Ecto neural progenitor cell (in vitro differentiated cells): ENCODE measurements at places on chromosomes 5 and 9.
A peak's percentile ranks its signal among the peaks of the same experiment; 100 is the strongest.

- DNase-seq = peak; percentile 70
Measured at GRCh38 chr5:67268231-67269021, 71.8 kb upstream of the CD180 start.

GRCh38 chr9:19180991-19181390, 49.5 kb upstream of the DENND4C start:
- DNase-seq = no peak

GRCh38 chr9:93827545-93828330, 127.4 kb downstream of the BARX1 start:
- peak; percentile 87 for DNase-seq

GRCh38 chr5:75389430-75389829, 52.4 kb downstream of the HMGCR start:
- no peak for DNase-seq

DNA sequence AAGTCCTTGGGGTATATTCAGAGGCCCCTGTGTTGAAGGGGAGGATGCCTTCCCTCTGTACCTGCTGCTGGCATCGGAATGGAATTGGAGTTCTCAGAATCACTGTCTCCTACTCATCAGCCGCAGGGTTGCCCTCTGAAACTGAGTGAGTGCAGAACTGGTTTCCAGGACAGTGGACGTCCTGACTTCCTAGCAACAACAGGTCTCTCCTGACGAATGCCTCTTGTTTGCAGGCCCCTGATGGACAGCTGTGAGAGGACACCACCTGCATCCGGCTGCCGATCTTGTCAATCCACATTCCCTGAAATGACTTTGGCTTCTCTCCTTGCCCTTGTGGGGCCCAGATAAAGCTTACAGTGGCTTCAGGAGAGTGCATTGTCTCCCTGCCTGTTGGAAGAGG, 274.5 kb downstream of the NSG2 start:
- DNase-seq = no peak

- no peak for DNase-seq
Measured at GRCh38 chr9:129432297-129433154, 188.4 kb downstream of the C9orf50 start.

- no peak for DNase-seq
Measured at GRCh38 chr9:117234103-117234502, 180.8 kb downstream of the ASTN2 start.

DNA sequence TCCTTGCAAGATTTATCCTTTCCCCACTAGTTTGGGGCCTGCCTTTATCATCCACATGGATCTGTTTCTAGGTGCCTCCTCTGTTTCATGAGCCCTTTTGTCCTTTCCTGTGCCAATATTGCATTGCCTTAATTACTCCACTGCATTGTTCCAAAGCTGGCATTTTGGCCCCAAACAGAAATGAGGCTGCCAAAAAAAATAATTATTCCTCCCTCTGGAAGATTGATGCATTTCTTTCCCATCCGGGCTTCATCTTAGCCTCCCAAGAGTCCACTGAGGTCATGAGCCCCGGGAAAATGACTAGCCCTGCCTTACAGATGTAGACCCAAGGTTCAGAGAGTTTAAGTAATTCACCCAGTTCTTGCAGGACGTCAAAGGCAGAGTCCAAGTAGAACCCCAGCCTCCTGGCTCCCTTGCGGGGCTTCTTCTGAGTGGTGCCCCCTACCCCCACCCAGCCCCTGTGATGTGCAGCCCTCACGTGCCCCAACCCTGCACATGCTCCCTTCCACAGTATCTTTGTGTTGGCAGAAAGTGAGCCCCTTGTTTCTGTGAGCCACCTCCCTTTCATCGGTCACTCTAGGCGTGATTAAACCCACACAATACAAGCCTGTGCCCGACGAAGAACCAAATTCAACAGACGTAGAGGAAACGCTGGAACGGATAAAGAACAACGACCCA, 62.1 kb downstream of the TMOD1 start:
- DNase-seq = no peak

DNA sequence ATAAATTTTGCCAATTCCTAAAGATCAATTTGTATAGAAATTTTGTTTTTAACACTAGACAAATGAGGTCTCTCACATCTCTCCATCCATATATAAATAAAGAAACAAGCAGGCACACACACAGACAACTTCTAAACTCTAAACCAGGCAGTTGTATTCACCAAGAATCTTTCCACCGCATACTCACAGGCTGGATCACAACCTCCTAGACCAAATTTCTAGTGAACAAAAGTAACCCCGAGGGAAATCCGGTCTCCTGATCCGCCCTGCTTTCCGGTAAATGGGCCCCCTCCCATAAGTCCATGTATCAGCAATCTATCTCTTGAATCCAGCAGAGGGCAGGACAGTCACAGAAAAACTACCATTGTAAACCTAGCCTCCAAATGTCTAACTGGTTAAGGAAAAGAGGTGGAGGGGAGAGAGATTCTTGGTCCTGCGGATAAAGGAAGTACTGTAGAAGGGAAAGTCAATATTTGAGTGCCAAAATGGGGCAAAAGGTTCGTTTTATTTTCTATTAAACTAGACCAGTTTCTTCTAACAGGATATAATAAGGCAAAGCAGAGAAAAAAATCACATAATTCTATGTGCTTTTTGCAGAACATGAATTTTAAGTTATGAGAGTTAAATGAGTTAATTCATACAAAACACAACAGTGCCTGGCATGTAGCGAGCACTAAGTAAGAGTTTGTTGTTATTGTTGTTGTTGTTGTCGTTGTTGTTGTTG, 4.8 kb upstream of the SMU1 start:
- peak; percentile 61 for DNase-seq

DNA sequence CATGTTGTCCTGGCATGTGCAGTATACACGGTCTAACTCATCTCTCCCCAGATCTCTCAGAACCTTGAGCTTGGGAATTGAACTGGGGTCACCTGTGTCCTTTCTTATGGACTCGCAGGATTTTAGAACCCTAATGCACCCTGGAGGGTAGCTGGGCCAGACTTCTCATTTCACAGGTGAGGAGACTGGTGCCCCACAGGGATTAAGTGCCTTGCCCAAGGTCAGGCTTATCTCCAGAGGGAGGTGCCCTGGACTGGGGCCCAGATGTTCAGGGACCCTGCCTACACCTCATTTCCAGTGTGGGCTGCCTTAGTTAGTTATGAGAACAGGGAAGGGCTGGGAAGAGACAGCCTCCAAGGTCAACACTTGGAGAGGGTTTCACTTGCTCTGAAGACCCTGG, 4.0 kb upstream of the NUP214 start:
- no peak for DNase-seq

DNA sequence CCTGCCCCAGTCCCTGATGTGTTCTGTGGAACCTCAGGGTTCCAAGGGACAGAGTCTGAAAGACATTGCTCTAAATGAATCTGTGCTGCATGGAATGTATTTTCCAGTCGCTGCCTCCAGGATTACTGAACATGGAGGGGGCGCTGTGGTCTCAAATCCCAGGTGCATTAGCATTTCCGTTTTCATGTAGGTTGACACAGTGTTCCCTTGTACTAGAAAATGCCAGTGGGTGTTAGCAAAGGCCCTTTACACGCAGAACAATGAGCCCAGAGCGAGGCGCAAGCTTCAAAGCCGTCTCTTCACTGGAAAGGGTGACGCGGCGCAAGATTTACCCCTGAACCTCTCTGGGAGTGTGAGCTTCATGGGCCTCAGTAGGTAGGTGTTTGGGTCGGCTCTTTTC, 308.3 kb downstream of the SLIT3 start:
- DNase-seq = no peak

- DNase-seq = peak; percentile 83
Measured at GRCh38 chr9:35689542-35690293, at the start of gene TPM2. TPM2 (minus strand) TSS chr9:35689925; CDS start chr9:35689817, 108 bp downstream.

- DNase-seq = no peak
Measured at GRCh38 chr9:21144603-21145002, 3.0 kb upstream of the IFNW1 start.

- DNase-seq = no peak
Measured at GRCh38 chr9:37528652-37529471, 43.1 kb downstream of the POLR1E start.

GRCh38 chr9:94159069-94159939, 75.0 kb downstream of the PTPDC1 start:
- DNase-seq = no peak

DNA sequence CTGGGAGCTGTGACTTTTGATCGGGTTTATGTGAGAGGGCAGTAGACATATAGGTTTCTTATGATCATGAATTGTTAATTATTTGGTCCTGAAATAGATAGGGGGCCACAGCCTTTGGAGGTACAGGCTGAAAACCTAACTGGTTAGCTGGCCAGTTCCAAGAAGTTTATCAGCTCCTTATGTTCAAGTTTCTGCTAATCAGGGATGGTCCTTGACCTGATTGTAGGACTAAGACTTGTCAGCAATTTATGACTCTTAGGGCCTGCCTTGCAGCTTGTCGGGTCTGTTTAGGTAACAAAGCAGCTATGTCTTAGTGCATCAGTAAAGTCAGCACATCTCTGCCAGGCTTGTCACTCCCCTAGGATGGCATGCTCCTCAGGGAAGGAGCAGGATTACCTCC, 151.8 kb upstream of the RUSC2 start:
- no peak for DNase-seq

- DNase-seq = no peak
Measured at GRCh38 chr9:20512106-20512505, 110.2 kb downstream of the MLLT3 start.

DNA sequence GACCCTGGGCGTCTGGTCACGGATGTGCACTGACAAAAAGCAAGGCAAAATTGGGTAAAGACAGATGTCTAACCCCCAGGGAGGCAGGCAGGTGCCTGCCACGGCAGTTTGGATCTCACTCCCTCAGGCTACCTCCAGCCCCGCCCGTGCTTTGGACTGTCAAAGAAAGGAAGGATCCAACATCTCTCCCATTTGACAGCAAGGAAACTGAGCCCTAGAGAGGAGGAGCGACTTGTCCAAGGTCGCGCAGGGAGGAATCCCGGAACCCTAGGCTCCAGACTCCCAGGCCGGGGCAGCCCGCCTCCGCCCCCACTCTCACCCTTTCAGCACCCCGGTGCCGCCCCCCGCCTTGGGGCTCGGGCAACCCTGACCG, 376 bp downstream of the GOLGA1 start:
- DNase-seq = no peak

DNA sequence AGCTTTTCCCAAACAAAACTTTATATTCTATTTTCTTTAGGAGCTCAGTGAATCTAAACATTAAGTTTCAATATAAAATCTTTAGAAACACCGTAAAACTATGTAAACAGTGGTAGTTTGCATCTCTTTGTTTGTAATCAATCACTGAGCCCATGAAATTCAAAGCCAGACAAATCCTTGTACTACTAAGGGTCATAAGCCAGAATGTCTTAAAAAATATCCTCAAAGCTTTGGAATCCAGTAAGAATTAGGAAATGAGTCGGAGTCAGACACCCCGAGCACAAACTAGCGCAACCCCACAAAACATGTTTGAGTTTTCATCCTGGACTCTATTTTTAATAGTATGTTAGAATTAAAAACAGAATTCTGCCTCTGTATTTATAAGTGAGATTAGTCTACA, 153.8 kb downstream of the HSPA4 start:
- no peak for DNase-seq

- no peak for DNase-seq
Measured at GRCh38 chr5:95029569-95030366, 255.1 kb downstream of the MCTP1 start.

- no peak for DNase-seq
Measured at GRCh38 chr5:170173227-170173626, 59.6 kb upstream of the C5orf58 start.

- no peak for DNase-seq
Measured at GRCh38 chr5:143376911-143377813, 26.3 kb downstream of the NR3C1 start.

DNA sequence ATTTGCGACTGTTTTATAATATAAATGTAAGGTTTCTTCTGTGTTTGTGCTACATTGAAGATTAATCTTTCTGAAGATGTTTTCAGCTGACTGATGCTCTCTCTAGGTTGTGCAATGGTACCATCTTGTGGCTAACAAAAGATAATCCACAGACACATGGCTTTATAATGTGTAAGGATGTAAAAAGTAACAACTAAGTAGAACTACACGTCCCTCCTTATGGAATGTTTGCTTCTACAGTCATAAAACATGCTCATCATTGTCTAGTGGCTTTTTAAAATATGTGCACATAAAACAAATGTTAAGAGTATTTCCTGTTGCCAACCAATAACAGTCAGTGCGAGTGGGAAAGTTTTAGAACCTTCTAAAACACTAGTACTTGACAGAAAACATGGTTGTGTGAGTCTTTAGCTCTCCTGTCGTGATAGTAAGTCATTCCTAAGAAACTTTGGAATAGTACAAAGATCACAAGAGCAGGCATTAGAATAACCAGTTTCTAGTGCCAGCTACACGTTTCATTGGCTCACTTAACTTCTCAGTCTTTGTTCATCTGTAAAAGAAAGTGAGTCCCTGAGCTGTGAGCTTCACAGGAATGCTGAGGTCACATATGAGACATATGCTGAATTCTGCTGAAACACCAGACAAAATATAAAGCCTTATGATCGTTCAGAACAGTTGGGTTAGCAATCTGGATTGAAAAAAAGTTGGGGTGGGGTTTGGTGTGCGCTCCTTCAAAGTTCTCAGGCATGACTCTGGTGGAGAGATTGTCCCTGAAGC, 75.7 kb upstream of the GLIS3 start:
- DNase-seq = no peak

GRCh38 chr5:149030838-149031397, 31.9 kb downstream of the SH3TC2 start:
- DNase-seq = no peak

- DNase-seq = no peak
Measured at GRCh38 chr9:134317400-134317789, 8.9 kb upstream of the RXRA start.

DNA sequence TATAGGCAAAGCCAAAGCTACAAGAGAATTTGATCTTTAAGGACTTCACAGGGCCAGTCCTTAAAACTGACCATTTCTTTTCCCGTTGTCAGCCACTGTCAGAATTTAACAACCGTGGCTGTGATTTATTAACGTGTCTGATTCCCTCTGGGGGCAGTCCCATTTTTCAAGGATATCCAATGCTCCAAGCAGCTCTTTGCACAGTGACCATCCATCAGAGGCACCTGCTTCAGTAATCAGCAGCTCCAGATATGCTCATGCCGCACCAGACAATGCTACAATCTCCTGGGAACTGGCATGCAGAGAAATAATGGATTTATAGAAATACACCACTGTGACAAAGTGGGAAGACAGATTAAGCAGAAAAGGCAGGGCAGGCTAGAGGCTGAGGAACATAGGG, 163.3 kb upstream of the PPP1R2B start:
- no peak for DNase-seq

DNA sequence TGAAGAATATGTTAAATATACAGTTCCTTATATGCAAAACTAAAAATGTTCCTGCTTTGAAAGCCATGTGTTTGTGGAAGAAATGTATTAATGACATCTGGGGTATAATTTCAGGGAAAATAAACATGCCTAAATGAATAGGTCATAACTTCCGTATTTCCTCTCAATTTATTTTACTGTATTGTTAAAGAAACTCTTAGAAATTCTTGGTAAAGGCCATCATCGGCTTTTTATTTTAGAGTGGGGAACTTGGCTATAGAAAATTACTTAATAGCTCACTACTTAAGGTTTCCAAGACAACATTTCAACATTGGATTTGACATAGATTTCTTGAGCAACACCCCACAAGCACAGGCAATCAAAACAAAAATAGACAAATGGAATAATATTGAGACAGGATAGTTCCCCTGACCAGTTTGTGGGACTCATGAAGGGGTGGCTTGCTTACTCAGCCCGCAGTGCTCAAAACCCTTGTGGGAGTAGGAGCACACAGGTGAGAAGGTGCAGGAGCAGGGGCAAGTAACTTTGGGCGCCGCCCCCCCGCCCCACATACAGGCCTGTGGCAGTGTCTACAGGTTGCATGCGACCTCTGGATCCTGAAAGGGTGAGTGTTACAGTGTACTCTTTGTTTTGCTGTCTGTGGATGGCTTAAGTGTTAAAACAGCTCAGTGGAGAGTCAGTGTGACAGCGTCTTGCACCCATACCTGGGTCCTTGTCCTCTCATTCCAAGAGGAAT, 891.4 kb upstream of the C9orf72 start:
- no peak for DNase-seq
